ENCODE measurements at places on chromosomes 6 and 20.
A peak's percentile ranks its signal among the peaks of the same experiment; 100 is the strongest.

DNA sequence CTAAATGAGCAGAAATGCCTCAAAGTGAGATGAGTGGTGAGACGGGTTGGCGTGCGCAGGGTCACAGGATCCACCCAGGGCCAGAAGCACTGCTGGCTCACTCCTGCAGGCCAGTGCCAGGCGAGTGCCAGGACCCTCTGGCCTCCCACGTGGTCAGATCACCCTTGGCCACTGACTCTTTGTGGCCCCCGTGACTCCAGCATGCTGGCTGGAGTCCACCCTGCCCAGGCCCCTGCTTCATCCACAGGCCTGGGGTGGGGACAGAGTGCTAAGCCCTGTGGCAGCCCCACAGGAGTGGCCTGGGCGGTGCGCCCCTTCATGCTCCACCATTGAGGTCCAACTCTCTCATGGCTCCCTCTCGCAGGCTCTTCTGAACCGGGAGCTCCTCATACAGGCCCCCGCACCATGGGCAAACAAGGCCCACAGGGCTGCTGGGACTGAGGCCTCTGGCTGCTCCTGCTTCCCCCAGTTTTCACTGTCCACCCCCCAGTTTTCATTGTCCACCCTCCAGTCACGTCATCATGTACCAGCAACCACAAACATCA is 61.6 kb downstream of the ABHD12 start:
- H3K36me3 ChIP-seq: no peaks in the 10 kb centered on the region
- no peak overlapping the region for H3K27ac ChIP-seq
- no peaks in the 10 kb centered on the region for H3K27me3 ChIP-seq
- no peak for DNase-seq
- H3K4me3 ChIP-seq: no peak overlapping the region
- peaks cover 6% of the 10 kb centered on the region for H3K4me1 ChIP-seq

DNA sequence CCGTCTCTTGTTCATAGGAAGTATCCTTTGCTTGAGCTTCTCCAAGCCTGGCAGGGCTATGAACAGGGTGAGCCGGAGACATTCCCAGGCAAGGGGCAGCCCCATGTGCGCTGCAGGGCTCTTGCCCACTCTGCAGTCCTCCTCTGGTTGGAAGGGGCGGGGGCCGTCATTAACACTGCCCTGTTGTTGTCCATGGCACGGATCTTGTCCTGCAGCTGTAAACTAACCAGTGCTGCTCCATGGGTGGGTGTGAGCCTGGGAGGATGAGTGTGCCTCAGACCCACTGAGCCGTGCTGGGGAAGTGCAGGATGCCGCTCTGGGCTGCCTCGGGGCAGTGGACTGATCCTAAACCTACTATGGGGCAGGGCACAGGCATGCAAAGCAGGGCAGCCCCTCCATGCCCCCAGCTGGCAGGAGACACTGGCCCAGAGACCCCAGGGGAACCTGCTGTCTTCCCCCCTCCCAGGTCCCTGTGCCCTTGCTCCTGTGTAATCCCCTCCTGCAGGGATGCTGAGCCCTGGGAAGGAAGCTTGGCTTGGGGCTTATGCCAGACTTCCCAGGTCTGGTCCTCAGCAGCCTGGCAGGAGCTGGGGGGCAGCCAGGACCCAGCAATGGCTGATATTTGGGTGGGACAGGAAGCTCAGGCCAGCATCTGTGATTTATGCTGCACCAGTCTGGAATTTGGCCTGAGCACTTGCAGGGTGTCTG is 8.5 kb downstream of the EBF4 start:
- no peak overlapping the region for H3K27ac ChIP-seq
- no peak for DNase-seq
- H3K4me3 ChIP-seq: no peak overlapping the region
- H3K36me3 ChIP-seq: no peaks in the 10 kb centered on the region
- no peaks in the 10 kb centered on the region for H3K4me1 ChIP-seq

- H3K36me3 ChIP-seq: no peaks in the 10 kb centered on the region
- no peak for DNase-seq
- H3K4me3 ChIP-seq: no peak overlapping the region
- no peak overlapping the region for H3K27ac ChIP-seq
- H3K27me3 ChIP-seq: peaks cover 45% of the 10 kb centered on the region
Observed at GRCh38 chr20:32067234-32067821, 15.3 kb downstream of the HCK start.

GRCh38 chr6:82441047-82441855 is 77.6 kb downstream of the TPBG start:
- no peaks in the 10 kb centered on the region for H3K27me3 ChIP-seq
- no peaks in the 10 kb centered on the region for H3K36me3 ChIP-seq
- no peak for DNase-seq
- no peaks in the 10 kb centered on the region for H3K4me1 ChIP-seq
- H3K27ac ChIP-seq: no peak overlapping the region

- H3K27me3 ChIP-seq: no peaks in the 10 kb centered on the region
- no peak for DNase-seq
- H3K4me1 ChIP-seq: no peaks in the 10 kb centered on the region
Observed at GRCh38 chr20:2130062-2130591, 28.5 kb downstream of the STK35 start.

DNA sequence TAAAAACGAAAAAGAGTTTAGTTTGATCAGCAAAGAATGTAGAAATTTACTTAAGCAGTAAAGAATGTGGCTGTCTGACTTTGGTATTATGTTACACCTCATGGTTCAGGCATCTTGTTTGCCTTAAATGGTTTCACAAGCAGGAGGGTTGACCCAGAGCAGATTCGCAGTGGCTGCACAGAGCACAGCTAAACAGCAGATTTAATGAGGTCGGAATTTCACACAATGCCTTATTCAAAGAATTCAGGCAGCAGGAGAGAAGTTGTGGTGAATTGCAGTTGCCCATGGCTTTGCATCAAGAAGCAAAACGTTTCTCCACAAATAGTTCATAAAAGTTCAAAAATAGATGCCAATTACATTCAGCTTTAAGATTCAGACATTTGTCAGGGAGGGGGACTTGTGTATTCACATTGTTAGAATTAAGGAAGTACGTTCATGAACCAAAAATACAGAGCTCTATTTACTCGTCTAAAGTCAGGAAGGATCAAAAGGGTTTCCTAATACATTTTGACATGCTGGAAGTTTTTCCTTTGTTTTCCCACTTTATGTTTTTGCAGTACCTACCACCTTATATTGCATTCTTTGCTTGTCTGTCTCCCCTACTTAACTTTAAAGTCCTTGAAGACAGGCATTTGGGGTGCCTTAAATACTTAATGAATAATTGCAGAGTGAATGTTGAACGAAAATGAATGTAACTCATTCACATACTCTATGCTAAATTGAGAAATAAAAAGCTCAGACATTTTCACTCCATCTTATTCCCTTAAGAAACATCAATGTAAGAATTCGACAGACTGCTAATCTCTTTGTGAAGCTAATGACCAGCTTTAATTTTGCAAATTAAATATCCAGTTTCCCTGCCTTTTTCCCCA is 1163.6 kb upstream of the CITED2 start:
- no peaks in the 10 kb centered on the region for H3K36me3 ChIP-seq
- H3K4me1 ChIP-seq: no peaks in the 10 kb centered on the region
- no peak overlapping the region for H3K27ac ChIP-seq
- no peak overlapping the region for H3K4me3 ChIP-seq
- no peaks in the 10 kb centered on the region for H3K27me3 ChIP-seq

- peaks cover 20% of the 10 kb centered on the region for H3K4me1 ChIP-seq
- H3K27ac ChIP-seq: peak overlapping the region; percentile 48
- peak; percentile 64 for DNase-seq
- H3K4me3 ChIP-seq: no peak overlapping the region
- H3K36me3 ChIP-seq: no peaks in the 10 kb centered on the region
Observed at GRCh38 chr6:124958759-124959354, 3.4 kb upstream of the RNF217 start.

- no peaks in the 10 kb centered on the region for H3K27me3 ChIP-seq
- peaks cover 85% of the 10 kb centered on the region for H3K36me3 ChIP-seq
- peak overlapping the region; percentile 6 for H3K4me3 ChIP-seq
Observed at GRCh38 chr20:53579581-53580375, 13.9 kb downstream of the ZNF217 start.
